ENCODE measurements at places on chromosomes 1 and 21. TPM values are rescaled to one million over a fixed set of nuclear protein-coding genes. Genes with fewer than 3 reads are reported as not detected.
A peak's percentile ranks its signal among the peaks of the same experiment; 100 is the strongest.

The LRRIQ3 gene
- 0.38 TPM for polyA plus RNA-seq

The CDC20 gene
- 146 TPM for polyA plus RNA-seq

The KRTAP10-1 gene
- not detected for polyA plus RNA-seq

The CRYAA gene
- not detected for polyA plus RNA-seq

The CHI3L1 gene
- polyA plus RNA-seq, result not detected

The AJAP1 gene
- not detected for polyA plus RNA-seq

The HRNR gene
- not detected for polyA plus RNA-seq

The AIRE gene
- not detected for polyA plus RNA-seq

The RAVER2 gene
- polyA plus RNA-seq, result 4.3 TPM

The SOX13 gene
- polyA plus RNA-seq, result 0.07 TPM

- DNase-seq, result no peak
Measured at GRCh38 chr1:245039196-245039595, 115.6 kb upstream of the KIF26B start.

- no peak for DNase-seq
Measured at GRCh38 chr1:112620377-112620695, 704 bp downstream of the CAPZA1 start.

DNA sequence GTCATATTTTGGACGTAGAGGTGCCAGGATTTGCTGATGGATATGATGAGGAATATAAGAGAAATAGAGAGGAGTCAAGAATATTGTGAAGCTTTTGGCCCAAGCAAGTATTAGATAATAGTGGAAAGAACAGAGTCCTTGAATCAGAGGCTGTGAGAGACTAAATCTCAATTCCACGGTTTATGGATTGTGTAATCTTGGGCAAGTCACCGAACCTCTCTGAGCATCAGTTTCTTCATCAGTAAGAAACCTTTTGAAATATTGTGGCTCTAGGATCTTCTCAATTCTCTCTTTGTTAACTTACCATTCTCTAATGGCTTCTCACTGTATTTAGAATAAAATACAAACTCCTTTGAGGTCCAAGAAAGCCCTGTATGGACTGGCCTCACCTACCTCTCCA is 77.6 kb downstream of the RPS6KA1 start:
- DNase-seq, result no peak

- DNase-seq, result no peak
Measured at GRCh38 chr1:174225499-174226204, 66.3 kb downstream of the RABGAP1L start.

DNA sequence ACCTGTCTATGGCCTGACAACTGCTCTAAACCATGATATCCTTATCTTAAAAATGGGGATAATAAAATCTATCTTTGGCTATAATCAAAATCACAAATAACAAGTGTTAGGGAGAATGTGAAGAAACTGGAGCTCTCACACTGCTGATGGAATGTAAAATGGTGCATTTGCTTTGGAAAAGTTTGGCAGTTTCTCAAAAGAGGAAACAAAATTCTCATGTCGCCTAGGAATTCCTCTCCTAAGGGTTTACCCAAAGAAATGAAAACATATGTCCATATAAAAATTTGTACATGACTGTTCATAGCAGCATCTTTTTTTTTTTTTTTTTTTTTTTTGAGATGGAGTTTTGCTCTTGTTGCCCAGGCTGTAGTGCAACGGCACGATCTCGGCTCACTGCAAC is 64.3 kb downstream of the ZNF281 start:
- DNase-seq, result no peak

DNA sequence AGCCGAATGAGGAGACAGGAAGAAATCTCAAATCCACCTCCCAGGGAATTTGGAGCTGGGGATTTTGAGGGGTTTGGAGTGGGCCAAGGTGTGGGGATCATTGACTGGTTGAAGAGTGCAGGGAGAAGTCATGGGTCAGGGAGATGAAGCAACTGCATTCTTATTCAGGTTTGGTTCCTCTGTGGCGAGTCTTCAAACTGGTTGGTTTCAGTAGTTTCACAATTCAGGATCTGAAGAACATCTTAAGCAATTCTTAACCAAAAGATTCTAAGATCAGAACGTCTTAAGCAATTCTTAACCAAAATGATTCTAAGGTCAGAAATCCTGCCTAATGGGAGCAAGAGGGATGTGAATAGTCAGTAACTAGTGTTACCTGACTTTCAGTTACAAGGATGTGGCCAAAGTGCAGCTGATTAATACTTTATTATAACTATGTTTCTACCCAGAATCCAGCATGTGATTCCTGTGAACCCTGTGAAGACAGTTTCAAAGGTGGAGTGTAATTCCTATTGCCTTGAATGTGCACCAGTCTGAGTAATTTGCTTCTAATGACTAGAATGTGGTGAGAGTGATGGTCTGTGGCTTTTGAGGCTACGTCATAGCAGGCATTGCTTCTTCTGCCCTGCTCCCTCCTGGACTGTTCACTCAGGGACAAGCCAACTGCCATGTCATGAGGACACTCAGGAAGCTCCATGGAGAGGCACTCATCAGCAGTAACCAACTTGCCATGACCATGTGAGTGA is 61.2 kb downstream of the OLFML3 start:
- DNase-seq, result no peak

DNA sequence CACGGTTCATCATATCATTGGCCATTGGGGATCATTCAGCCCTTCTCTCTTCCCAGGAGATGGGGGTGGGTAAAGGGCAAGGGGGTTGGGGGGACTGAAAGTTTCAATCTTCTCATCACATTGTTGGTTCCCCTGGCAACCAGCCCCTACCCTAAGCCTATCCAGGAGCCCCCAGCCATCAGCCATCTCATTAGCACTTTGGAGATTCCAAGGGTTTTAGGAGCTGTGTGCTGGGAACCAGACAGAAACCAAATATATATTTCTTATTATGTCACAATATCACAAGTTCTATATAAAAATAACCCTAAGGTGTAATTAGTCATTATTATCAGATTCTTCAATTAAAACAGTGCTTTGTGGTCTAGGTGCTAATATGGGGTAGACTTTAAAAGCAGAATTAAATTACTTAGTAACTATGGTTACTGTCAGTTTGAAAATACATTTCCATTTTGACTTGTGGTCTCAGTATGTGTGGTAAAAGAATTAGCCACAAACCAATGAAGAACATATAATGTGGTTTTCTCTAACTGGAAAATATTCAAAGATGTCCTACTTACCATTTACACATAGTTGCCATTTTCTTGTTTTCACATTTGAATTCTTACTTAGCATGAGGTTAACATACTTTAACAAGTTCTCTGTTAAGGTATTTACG is 28.1 kb downstream of the IL23R start:
- DNase-seq, result no peak

DNA sequence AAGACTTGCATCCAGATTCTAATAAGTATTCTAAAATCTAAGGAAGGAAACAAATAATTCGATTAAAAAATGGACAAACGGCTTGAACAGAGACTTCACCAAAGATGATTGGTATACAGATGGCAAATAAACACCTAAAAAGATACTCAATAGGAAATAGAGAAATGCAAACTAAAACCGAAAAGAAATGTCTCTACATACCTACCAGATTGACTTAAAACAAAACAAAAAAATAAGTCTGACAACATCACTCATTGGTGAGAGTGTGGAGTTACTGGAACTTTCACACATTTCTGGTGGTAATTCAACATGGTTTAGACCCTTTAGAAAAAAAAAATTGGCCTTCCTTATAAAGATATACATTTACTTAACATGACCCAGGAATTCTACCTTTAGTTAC is 869.8 kb downstream of the TTLL7 start:
- DNase-seq, result no peak

GRCh38 chr1:10774615-10775310 is 21.7 kb downstream of the CASZ1 start:
- no peak for DNase-seq

GRCh38 chr21:33380483-33380998 is 22.7 kb upstream of the IFNGR2 start:
- peak; percentile 44 for DNase-seq

- DNase-seq, result no peak
Measured at GRCh38 chr1:221149111-221149510, 269.9 kb downstream of the HLX start.

DNA sequence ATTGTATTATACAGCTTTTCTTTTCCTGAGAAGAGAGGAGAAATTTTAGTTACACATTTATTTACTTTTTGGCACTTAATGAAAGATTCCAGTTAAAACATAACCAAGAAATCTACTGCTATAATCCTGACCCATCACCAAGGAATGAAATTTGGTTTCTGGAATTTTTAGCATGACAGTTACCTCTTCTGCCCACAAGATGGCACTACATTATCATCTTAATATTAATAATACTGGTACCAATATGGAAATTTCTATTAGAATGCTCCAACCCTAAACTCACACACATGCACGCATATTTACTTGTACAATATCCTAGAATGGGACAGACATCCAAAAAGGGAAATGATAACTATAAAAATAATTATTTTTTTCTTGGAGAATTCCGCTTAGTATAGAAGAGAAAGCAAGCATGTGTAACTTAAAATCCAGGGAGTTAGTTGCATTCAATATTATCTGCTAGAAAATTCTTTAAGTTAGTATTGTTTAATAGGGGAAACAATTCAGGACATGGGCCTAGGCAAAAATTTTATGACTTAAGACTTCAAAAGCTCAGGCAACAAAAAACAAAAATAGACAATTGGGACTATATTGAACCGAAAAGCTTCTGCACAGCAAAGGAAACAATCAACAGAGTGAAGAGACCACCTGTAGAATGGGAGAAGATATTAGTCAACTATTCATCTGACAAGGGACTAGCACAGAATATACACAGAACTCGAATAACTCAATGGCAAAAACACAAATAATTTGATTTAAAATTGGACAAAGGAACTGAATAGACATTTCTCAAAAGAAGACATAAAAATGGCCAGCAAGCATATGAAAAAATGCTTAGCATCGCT is 37.4 kb downstream of the MAP3K21 start:
- DNase-seq, result peak; percentile 35

- DNase-seq, result no peak
Measured at GRCh38 chr1:90210633-90211491, 216.0 kb downstream of the ZNF326 start.

- no peak for DNase-seq
Measured at GRCh38 chr1:156727926-156728598, at the start of gene METTL25B. METTL25B (plus strand) TSS chr1:156728469; CDS start chr1:156729105, 636 bp downstream.

- no peak for DNase-seq
Measured at GRCh38 chr1:76105372-76105771, 30.8 kb downstream of the ST6GALNAC3 start.

DNA sequence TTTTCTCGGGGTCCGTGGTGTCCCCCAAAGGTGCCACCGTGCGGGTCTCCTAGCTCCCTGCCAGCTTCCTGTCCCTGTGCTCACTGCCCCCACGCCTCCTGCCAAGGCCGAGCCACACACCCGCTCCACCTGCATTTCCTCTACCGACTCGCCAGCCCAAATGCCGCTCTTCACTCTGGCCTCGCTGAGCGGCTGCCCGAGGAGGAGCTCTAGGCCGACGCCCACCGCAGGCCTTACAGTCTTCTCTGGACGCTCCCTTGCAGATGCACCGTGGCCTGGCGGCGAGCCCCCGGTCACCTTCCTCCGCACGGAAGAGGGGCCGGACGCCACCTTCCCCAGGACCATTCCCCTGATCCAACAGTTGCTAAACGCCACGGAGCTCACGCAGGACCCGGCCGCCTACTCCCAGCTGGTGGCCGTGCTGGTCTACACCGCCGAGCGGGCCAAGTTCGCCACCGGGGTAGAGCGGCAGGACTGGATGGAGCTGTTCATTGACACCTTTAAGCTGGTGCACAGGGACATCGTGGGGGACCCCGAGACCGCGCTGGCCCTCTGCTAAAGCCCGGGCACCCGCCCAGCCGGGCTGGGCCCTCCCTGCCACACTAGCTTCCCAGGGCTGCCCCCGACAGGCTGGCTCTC is 26.3 kb downstream of the FTCD start:
- no peak for DNase-seq

DNA sequence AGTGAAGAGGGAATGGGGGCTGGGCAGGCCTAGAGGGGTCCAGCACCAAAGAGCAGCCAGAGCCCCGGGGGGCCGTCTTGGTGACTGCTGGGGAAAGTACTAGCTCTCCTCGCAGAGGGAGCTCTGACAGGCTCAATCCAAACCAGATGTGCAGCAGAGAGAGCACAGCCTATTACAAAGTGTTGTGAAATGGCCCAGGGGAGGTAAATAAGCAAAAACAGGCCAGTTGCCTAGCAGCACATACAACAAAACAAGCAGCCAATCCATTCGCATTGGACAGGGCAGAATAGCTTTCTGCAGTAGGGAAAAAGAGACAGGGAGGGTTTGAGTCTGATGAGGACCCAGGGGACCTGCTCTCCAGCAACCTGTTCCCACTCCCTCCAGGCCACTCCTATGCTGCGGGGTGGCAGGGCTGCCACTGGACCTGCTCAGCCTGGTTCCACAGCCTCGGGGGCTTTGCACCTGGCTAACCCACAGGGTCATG is 239.6 kb upstream of the FGGY start:
- no peak for DNase-seq

GRCh38 chr1:147287133-147287865 is 44.8 kb downstream of the CHD1L start:
- no peak for DNase-seq

GRCh38 chr1:74340656-74341055 is 105.5 kb downstream of the TNNI3K start:
- DNase-seq, result no peak

GRCh38 chr1:153937331-153937730 is 9.2 kb downstream of the DENND4B start:
- no peak for DNase-seq

- peak; percentile 79 for DNase-seq
Measured at GRCh38 chr1:223700942-223701637, 11.2 kb upstream of the CAPN2 start.

- no peak for DNase-seq
Measured at GRCh38 chr21:40613546-40614030, 233.4 kb downstream of the DSCAM start.

GRCh38 chr1:151443846-151444782 is 15.2 kb downstream of the POGZ start:
- DNase-seq, result peak; percentile 54

DNA sequence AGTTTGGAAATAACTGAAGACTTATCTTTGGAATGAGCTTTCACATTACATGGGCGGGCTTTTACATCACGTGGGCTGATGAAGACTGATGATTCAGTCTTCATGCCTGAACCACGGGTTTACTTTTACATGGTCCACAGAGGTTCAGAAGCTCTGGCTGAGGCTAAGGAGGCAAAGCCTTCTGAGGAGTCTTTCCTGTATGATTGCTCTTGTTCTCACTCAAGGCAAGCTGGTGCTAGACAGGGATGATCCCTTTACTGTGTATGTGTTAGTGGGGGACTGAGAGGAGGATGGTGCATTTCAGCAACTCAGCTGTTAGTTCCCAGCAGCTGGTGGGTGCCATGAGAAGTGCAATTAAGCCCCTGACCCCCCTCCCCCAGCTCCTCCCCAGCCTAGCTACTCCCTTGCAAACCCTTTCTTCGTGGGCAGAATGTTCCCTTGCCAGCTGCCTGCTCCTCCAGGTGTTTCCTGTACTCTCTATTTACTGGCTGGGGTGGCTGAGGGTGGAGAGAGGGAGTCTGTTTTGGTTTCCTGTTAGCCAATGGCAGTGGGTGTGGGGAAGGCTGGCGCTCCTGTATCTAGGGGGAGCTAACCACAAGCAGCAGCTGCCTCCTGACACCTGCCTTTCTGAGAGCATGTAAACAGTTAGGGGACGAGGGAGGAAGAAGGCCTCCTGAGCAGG is 15.4 kb downstream of the BTG2 start:
- DNase-seq, result peak; percentile 60

All from K562 (cell line).